Left lung (tissue), 14 donors: ENCODE measurements at places on chromosomes 7 and 10. TPM values are rescaled to one million over a fixed set of nuclear protein-coding genes. Genes with fewer than 3 reads are reported as not detected.

- peaks cover 9% of the 10 kb centered on the region for H3K4me1 ChIP-seq
- H3K36me3 ChIP-seq = no peaks in the 10 kb centered on the region
- DNase-seq = peak; percentile 75
- peak overlapping the region; percentile 71 for H3K4me3 ChIP-seq
- peak overlapping the region; percentile 94 for H3K27ac ChIP-seq
- H3K27me3 ChIP-seq = peaks cover 41% of the 10 kb centered on the region
Observed at GRCh38 chr7:122887198-122887597, 938 bp upstream of the CADPS2 start.

DNA sequence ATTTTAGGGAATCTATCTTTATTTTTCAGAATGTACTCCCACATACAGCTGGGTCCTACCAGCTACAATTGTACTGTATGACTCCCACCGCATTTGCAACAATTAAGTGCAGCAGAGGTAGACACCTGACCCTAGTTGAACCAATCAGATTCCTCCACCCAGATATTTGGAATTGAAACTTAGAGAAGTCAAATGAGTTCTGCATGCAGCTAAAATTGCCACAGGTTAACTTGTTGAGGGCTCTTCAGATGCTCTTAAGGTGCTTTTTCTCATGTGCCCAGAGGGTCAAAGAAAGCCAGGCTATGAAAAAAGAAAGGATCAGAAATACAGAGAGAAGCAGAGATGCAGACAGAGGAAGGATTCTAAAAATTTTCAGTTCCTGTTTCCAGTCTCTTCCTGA is 68.0 kb upstream of the TES start:
- no peaks in the 10 kb centered on the region for H3K27me3 ChIP-seq
- no peaks in the 10 kb centered on the region for H3K36me3 ChIP-seq
- no peak overlapping the region for H3K4me3 ChIP-seq
- H3K4me1 ChIP-seq = no peaks in the 10 kb centered on the region
- no peak for DNase-seq

The EPHB6 gene
- total RNA-seq = 6.5 TPM

The FRAT1 gene
- 5.2 TPM for total RNA-seq

The TMEM184A gene
- 9.7 TPM for total RNA-seq
